NCI-H510A (cell line): ENCODE measurements at places on chromosomes 2 and 18.

- DNase-seq = no peak
Measured at GRCh38 chr18:2918761-2919550, 72.2 kb downstream of the EMILIN2 start.

DNA sequence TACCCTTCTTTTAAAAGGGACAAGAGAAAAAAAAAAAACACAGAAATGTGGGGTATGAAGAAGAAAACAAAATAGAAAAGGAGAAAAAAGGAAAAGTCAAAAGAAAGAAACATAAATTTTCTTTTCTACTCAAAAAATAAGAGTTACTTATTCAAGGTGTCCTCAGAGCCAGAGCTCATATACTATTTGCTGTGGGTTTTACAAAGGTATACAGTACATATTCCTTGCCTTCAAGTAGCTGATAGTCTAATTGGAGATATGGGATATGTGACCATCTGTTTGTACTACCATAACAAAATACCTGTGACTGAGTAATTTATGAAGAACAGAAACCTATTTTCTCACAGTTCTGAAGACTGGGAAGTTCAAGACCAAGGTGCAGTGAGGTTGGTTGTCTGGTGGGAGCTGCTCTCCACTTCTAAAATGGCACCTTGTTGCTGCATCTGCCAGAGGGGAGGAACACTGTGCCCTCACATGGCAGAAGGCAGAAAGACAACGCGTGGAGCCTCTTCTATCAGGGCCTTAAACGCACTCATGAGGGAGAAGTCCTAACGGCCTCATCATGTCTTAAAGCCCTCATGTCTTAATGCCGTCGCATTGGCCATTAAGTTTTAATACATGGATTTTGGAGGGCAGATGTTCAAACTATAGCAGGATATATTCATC is 33.9 kb downstream of the NBAS start:
- no peak for DNase-seq

DNA sequence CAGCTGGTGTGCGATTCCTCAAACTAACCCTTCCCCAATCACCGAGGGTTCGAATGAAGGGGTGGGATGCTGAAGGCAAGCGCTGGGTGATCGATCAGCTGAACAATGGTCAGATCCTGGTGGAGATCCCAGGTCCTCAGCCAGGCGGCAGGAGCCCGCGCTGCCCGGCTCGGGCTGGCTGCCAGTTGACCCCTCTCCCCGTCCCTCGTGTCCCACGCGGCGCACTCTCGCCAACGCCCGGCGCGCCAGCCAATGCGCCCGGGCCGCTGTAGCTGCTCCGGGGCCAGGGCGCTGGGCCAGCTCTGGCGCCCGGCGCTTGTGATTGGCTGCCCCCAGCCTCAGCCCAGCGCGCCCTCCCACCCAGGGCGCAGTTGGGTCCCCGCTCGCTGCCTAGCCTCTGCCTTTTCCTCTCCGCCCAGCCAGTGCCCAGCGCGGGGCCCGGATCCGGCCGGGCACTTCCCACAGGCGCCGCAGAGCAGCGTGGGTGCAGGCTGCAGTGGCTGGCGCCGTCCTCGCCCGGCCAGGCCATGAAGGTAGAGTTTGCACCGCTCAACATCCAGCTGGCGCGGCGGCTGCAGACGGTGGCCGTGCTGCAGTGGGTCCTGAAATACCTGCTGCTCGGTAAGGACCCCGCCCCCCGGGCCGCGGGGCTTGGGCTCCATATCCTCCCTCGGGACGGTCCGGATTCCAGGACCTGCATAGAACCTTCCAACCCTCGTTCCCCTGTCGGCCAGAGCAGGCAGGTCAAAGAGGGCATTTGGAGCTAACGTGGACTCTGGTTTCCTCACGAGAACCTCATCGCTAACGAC is at the start of gene MOGAT1:
MOGAT1 (plus strand) TSS at position 400 of the 809 bp plus-strand sequence; CDS start at position 528, 128 bp downstream.
- peak; percentile 16 for DNase-seq

GRCh38 chr18:58670404-58671110 is 708 bp upstream of the MALT1 start:
- peak; percentile 2 for DNase-seq

- no peak for DNase-seq
Measured at GRCh38 chr2:71751590-71751989, 298.2 kb downstream of the DYSF start.

DNA sequence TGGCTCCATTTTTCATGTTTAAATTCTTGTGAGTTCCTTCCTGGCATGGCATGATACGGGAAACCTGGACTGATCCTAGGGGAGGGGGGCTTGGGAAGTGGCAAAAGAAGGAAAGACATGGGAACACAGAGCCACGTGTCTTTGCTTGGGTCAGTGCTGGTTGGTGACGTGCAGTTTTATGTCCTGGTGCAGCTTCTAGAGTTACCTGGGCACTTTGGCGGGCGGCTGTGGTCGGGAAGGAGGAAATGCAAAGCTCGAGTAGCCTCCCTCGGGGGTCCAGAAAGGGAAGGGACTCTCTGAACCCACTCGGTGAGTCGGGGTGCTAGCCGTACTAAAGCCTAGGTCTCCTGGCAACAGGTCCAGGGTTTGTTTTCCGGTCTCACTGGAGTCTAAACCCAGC is 94.6 kb downstream of the APOB start:
- no peak for DNase-seq

GRCh38 chr2:1563943-1564891 is 151.0 kb downstream of the TPO start:
- no peak for DNase-seq

DNA sequence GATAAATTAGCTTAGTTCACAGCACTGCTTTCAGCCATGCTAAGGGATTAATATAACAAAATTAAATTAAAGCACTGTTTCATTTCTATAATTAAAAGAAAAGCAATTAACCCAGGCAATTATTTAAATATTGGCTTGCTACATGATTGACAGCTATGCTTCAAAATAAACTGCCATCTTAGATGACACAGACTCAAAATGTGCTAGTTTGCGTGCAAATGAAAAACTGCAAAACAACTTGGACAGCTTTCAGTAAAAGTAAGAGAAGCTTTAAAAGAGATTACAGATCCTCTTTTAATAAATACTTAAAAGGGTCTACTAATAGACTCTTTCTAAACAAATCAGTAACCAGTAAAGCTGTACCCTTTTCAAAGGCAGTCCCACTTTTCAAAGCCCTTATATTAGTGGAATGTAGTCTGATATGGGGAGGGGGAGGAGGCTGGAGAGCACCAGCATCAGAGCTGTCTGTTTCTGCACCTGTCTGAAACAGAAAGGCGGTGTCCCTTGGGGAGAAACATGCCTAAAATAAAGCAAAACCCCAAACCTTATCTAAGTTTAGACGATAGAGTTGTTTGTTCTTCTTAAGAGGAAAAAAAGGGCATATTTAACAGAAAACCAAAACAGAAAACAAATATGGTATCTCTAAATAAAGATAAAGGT is 20.8 kb downstream of the EIF2AK3 start:
- no peak for DNase-seq

DNA sequence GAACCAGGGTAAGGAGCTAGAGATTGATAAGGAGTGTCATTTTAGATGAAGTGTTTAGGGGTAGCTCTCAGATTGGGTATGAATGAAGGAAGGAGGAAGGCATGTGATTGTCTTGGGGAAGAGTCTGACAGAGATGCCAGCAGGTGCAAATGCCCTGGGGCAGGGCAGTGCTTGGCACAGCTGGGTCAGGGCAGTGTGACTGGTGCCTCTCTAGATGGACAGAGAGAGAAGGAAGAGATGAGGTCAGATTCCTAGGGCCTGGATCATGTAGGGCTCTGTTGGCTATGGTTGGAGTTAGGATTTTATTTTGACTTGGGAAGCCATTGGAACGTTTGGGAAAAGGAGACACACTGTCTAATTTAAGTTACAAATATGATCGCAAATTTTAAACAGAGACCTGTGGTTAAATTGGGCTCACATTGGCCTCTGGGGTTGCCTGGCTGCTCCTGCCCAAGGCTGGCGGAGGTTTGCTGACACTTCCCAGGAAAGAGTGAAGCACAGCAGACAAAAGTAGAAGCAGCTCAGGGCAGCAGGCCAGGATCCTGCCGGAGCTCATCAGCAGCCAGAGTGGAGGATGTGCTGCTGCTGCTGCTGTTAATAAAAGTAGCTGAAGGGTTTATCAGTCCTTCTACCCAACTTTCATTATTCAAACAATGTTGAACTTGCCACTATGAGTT is 32.7 kb upstream of the FHL2 start:
- DNase-seq = no peak

DNA sequence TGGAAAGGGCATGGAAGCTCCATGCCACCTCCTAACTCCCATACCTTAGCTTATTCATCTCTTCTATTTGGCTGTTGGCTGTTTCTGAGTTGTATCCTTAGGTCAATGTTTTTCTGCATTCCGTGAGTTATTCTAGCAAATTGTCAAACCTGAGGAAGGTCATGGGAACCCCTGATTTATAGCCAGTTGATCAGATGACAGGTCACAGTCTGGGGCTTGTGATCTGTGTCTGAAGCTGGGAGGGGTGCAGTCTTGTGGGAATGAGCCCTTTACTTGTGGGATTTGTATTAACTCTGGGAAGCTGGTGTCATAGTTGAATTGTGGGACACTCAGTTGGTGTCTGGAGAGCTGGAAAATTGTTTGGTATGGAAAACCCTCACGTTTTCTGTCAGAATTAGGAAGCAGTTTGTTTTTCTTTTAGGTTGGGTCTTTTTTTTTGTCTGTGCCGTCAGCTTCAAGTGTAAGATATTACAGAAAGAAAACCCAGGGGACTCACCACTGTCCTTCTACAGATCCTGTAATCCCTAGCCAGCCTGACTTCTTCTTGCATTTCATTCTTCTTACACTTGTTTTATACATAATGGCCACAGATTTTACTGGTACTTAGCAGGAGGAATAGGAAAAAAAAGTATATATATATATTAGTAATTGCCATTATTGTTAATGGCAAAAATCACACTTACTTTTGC is 137.9 kb downstream of the LRRTM1 start:
- DNase-seq = no peak

DNA sequence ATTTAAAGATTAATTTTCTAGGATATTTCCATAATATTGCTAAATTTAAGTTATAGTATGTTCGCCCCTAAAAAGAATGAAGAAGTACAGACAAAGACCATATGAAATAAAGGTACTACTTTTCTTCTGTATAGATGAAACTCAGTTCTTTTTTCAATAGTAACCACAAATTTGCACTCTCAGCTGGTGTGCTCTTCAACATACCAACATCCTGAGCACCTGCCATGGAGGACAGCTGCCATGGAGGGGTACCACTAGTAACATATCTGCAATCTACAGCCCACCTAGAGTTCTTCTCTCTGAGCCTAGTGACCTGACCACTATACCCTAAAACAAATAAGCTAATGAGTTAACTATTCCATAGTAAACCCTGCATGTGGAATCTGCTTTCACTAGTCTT is 36.8 kb upstream of the ERCC3 start:
- DNase-seq = no peak

GRCh38 chr2:44912660-44913059 is 28.8 kb upstream of the SIX3 start:
- no peak for DNase-seq

- DNase-seq = peak; percentile 21
Measured at GRCh38 chr2:45649858-45650811, 1.3 kb upstream of the PRKCE start.

DNA sequence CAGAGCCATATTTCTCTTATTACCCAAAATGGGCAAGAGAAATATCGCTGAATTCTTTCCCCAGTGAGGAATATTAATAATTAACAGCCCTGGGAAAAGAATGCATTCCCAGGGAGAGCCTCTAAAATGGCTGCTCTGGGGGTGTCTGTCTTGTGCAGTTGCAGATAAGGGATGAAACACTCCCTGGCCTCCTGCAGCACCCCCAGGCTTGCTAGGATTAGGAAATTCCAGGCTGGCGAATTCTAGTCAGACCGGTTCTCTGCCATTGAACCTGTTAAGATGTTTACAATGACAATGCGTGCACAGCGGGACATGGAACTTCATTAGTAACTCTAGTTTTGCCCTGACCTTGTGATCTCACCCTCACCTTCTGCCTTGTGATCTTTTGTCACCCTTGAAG is 24.5 kb downstream of the MRPL30 start:
- DNase-seq = no peak

GRCh38 chr2:153163055-153163454 is 315.5 kb downstream of the RPRM start:
- peak; percentile 2 for DNase-seq

GRCh38 chr2:146730882-146731281 is 1113.9 kb upstream of the ACVR2A start:
- DNase-seq = no peak

- DNase-seq = no peak
Measured at GRCh38 chr2:54810246-54810645, 86.8 kb downstream of the EML6 start.

- DNase-seq = no peak
Measured at GRCh38 chr2:47226923-47227220, 71.8 kb upstream of the STPG4 start.

DNA sequence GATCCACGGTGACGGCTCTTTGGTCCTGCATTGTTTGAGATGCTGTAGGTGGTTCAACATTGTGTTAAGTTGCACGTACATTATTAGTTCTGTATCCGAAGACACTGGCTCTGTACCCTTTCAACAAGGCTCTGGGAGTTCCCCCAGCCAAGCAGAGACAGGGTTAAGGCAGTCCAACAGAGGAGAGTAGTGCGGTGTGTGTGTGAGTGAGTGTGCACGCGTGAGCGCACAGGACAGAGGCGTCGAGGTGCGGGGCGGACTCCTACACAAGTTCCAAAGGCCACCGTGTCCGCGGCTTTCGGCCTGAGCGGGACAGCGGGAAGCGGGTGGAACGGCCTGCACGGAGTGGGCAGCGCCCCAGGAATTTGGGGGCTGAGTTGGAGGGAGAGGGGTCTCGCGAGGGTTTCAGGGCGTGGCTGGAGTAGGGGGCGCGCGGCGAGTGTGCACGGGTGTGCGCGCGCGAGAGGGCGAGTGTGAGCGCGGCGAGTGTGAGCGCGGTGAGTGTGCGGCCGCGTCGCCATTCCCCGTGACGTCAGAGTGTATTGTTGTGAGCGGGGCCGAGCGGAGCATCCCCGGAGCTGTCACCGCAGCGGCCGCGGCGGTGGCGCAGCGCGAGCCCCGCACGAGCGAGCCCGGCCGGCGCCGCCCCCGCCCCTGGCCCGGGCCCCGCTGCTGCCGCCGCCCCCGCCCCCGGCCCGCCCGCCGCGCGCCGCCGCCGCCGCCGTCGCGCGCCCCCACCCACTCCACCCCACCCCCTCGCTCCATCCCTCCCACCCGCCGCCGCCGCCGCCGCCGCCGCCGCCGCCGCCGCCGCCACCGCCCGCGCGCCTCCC is at the start of gene ASXL3:
ASXL3 (plus strand) TSS at position 535 of the 833 bp plus-strand sequence. CDS start 413 bp downstream, outside the sequence.
- peak; percentile 71 for DNase-seq

DNA sequence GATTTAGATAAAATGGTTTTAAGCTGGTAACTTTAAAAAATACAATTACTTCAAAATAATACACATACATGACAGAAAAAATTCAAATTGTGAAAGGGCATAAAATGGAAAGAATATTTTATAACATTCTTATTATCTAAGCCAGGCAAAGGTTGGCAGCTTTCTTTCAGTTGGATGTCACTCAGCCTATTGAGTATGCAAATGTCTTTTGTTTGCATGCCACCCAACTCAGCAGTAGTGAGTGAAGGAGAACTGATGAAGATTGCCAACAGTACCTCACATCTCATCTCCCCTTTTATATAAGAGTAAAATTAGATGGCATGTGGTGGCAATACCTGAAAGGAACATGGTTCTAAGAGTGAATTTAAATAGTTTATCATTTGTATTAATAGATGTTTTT is 24.8 kb downstream of the BMPR2 start:
- DNase-seq = no peak
